Lower lobe of right lung (tissue), 2 donors: ENCODE measurements at places on chromosomes 1 and 21. TPM values are rescaled to one million over a fixed set of nuclear protein-coding genes. Genes with fewer than 3 reads are reported as not detected.

DNA sequence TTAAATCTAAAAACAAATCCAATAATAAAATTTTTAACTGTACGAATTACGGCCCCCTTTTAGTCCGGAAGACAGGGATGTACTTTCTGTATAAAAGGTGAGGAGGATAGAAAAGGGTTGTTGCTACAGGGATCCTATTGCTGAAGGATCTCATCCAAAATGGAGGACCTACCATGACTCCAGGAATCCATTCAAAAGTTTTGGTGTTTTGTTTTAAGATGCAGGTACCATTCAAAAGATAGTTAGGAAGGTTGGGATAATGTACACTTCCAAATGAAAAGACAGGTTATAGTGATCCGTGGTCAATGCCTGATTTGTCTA is 1.3 kb upstream of the ENAH start:
- H3K4me3 ChIP-seq = peak overlapping the region; percentile 82
- H3K36me3 ChIP-seq = no peaks in the 10 kb centered on the region

DNA sequence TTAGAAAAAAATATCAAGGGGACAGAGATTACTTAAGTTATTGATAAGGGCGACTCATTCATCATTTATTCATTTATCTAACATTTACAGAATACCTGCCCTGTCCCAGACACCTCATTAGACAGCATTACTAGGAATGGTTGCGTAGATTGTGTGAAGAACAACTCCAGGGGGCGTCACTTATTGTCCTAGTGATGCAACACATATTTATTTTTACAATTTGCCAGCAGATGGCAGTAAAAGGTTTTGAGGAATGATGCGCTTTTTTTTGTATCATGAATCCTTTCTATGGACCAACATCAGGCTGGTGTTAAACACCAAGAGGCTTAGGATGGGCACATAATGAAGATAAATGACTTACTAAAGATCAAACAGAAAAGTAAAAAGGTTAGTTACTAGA is 5.5 kb downstream of the NCAM2 start:
- H3K4me3 ChIP-seq = no peak overlapping the region
- H3K27me3 ChIP-seq = no peaks in the 10 kb centered on the region
- no peak for DNase-seq
- H3K36me3 ChIP-seq = no peaks in the 10 kb centered on the region
- no peaks in the 10 kb centered on the region for H3K4me1 ChIP-seq
- H3K27ac ChIP-seq = no peak overlapping the region

Gene C2CD4D
- 0.21 TPM for total RNA-seq

- DNase-seq = peak; percentile 44
- peaks cover 14% of the 10 kb centered on the region for H3K4me1 ChIP-seq
- H3K36me3 ChIP-seq = no peaks in the 10 kb centered on the region
- peak overlapping the region; percentile 39 for H3K27ac ChIP-seq
- peaks cover 8% of the 10 kb centered on the region for H3K27me3 ChIP-seq
These were observed 18.1 kb upstream of the COL18A1 start for GRCh38 chr21:45386728-45387371.

- peaks cover 34% of the 10 kb centered on the region for H3K27me3 ChIP-seq
- no peak for DNase-seq
- H3K36me3 ChIP-seq = no peaks in the 10 kb centered on the region
- H3K4me1 ChIP-seq = peaks cover 16% of the 10 kb centered on the region
- no peak overlapping the region for H3K27ac ChIP-seq
These were observed 119.7 kb downstream of the PPIAL4G start for GRCh38 chr1:148363439-148363810.

DNA sequence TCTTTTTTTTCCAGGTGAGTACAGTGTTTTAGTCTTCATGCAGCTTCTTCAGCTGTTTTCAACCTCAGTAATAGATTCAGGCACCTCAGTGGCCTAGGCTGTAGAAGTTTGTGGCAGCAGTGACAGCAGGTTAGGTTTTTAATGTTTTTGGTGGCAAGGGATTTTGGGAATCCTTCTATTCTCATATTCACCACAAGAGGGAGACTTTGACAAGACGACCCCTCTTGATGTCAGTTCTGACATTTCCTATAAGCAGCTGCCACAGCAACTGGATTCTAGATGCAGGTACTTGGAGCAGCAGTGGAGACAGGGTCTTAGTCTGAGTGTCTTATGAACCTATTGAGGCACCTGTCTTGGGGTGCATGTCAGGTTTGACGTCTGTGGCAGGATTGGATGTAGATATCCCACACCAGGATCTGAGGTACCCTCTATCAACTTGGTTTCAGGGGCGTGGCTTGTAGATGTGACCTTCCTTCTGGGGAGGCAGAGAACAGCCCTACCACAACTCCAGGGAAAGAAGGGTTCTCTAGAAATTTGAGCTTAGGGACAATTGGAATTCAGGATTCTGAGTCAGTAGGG is 1104.2 kb upstream of the TMPRSS15 start:
- DNase-seq = no peak
- H3K27ac ChIP-seq = no peak overlapping the region
- H3K4me1 ChIP-seq = no peaks in the 10 kb centered on the region
- H3K27me3 ChIP-seq = no peaks in the 10 kb centered on the region
- H3K36me3 ChIP-seq = no peaks in the 10 kb centered on the region
- no peak overlapping the region for H3K4me3 ChIP-seq

DNA sequence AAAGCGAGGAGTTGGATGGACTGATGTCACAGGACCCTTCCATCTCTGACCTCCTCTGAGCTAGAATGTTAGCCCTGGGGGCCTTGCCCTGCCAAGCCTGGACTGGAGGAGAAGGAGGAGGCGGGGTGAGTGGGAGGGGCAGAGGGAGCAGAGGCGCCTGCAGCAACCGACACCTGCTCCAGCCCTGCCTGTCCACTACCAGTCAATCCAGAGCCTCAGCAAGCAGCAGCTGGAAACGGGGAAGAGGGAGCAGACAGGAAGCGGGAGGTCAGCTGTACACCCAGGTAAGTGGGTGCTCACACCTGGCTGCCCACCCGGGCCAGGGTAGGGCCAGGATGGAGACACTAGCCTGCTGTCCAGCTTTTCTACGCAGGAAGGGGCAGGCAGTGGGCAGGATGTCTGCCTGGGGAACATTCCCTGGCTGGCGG is at the start of gene IGFN1:
TSS of gene IGFN1 (plus strand) at position 201 of the 428 bp plus-strand sequence. CDS start 2,470 bp downstream, outside the sequence.
- H3K4me1 ChIP-seq = no peaks in the 10 kb centered on the region
- H3K27ac ChIP-seq = no peak within 1 kb of the TSS
- no peak for DNase-seq
- no peak within 1 kb of the TSS for H3K4me3 ChIP-seq
- H3K27me3 ChIP-seq = peaks cover 7% of the 10 kb centered on the region
